Frontal cortex (tissue), 4 donors: ENCODE measurements at places on chromosomes 1 and 21. TPM values are rescaled to one million over a fixed set of nuclear protein-coding genes. Genes with fewer than 3 reads are reported as not detected.

GRCh38 chr1:100683448-100684349 is 35.8 kb upstream of the VCAM1 start:
- DNase-seq: no peak

- DNase-seq: no peak
Measured at GRCh38 chr1:53567851-53568250, 108.7 kb downstream of the DMRTB1 start.

GRCh38 chr1:162213281-162213912 is 143.9 kb downstream of the NOS1AP start:
- no peak for DNase-seq

DNA sequence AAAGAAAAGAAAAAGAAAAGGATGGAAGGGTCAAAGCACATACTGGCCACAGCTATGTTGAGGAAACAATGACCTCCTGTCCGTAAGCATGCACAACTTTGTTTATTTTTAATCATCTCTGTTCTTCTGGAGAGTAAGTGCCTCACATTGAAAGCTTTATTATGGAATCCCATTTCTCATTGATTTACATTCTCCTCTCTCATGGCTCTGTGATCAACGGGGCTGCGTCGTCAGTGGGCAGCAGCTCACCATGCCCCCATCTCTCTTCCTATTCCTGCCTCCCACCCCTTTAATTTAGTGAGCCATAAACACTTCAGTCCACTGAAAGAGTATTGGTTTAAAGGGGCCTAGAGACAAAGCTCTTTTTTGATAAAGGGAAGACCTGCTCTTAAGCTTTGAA is 98.9 kb downstream of the KAZN start:
- no peak for DNase-seq

DNA sequence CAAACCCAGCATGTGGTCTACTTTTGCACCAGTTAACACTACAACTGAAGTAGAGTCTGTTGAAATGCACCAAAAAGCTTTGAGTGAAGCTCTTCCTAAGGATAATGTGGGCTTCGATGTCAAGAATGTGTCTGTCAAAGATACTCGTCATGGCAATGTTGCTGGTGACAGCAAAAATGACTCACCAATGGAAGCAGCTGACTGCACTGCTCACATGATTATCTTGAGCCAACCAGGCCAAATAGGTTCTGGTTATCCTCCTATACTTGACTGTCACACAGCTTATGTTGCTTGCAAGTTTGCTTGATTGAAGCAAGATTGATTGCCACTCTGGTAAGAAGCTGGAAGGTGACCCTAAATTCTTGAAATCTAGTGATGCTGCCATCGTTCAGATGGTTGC is 85.2 kb downstream of the DENND1B start:
- DNase-seq: no peak

GRCh38 chr1:60118085-60118484 is 44.5 kb upstream of the C1orf87 start:
- no peak for DNase-seq

DNA sequence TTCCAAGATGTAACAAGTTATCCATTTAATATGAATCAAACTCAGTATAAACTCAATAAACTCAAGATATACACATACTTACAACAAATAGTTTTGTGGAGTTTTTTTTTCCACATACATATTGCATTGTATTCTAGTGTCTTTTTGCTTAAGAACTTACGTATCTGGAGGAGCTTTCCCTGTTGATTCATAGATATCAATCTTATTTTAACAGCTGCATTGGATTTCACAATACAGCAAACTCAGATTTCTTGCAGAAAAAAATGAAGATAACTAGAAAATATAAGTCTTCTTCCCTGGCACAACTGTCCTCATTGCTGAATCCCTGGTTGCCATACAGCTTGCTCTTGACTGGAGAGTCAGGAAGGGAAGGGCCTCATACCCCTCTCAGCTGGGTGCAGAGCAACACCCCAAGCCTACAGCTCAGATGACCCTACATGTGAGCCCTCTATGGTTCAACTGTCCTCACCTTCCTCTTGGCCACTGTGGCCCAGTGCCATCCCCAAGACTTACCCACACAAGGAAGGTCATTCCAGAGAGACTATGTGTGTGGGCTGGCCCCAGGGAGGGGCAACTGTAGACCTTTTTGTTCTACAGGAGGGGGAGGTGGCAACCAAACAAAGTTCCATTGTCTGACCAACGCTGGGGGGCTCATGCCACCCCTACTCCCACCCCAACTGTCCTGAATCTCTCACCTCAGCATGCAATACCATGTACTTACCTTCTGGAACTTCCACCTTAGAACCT is 1.7 kb downstream of the MPZ start:
- DNase-seq: no peak

DNA sequence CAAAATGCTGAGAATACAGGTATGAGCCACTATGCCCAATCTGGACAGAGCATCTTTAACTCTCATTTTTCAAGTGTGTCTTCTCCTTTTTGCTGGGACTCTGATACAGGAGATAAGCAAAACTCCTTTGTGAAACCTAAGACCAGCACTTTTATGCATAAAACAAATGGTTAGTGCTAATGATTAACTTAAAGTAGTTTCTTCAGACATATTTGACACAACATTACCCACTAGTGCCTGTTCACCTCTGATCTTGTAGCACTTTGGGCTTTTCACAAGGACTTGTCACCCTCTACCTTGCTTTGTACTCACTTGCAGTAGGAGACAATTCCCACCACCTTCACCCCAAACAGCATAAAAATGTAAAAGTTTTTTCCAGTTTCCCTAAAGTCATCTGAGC is 216.3 kb downstream of the RGS7 start:
- DNase-seq: no peak

- DNase-seq: no peak
Measured at GRCh38 chr1:170807432-170807831, 127.9 kb upstream of the MROH9 start.

DNA sequence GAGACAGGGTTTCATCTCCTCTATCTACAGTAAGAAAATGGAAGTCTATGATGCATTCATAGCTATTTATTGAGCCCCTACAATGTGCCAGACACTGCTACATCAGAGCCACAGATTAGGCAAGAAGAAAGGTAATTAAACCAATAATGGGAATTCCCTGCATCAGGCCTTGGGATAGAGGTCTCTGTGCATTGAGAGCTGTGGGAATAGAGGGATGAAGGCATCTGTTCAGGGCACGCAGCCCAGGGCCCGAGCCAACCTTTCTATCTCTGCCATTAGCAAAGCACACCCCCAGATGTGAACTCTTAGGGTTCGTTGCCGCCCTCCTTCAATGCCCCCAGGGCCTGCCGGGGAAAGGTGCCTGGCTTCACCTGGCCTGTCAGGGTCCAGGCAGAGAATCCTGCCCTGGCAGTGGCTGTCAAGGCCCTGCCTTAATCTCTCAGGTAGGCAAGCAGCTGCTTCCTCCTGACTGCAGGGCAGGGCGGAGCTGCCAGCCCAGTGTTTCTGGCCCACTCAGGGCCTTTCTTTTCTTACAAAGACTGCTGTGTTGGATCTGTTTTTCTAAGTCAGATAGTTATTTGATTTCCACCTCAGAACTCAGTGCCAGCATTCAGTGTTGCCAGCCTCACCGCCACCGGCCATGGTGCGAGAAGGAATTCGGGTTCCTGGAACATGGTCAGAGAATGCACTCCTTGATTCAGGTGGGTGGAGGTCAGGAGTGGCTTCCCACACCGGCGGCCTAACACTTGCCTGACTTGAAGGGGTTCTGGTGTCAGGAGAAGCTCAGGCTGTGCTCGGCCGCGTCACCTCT is 76.1 kb downstream of the PGM1 start:
- DNase-seq: no peak

DNA sequence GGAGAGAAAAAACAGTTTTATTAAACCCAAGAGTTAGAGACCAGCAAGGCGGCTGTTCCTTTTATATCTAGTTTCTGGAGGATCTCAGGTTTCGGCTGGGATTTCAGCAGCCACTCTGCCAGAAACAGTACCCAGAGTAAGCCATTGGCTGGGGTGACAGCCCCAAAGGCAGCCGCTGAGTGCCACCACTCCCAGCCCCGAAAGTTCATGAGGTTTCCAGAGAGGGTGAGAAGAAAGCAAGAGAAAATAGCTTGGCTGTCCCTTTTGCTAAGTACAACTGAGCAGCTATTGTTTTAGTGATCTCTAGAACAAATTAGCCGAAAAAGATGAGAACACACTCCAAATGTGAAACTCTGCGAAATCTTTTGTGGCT is 1.2 kb downstream of the SH3BGR start:
- no peak for DNase-seq

- no peak for DNase-seq
Measured at GRCh38 chr1:2617971-2618470, 14.8 kb downstream of the MMEL1 start.

GRCh38 chr1:40745176-40745575 is 38.4 kb upstream of the KCNQ4 start:
- DNase-seq: no peak

DNA sequence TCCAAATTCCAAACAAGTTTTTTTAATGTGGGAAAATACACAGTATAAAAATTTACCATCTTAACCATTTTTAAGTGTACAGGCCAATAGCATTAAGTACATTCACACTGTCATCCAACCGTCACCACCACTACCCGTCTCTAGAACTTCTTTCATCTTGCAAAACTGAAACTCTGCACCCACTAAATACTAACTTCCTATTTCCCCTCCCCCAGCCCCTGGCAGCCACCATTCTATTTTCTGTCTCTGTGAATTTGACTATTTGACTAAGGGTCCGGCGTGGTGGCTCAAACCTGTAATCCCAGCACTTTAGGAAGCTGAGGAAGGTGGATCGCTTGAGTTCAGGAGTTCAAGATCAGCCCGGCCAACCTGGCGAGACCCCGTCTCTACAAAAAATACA is 36.1 kb downstream of the CLSTN1 start:
- DNase-seq: no peak

DNA sequence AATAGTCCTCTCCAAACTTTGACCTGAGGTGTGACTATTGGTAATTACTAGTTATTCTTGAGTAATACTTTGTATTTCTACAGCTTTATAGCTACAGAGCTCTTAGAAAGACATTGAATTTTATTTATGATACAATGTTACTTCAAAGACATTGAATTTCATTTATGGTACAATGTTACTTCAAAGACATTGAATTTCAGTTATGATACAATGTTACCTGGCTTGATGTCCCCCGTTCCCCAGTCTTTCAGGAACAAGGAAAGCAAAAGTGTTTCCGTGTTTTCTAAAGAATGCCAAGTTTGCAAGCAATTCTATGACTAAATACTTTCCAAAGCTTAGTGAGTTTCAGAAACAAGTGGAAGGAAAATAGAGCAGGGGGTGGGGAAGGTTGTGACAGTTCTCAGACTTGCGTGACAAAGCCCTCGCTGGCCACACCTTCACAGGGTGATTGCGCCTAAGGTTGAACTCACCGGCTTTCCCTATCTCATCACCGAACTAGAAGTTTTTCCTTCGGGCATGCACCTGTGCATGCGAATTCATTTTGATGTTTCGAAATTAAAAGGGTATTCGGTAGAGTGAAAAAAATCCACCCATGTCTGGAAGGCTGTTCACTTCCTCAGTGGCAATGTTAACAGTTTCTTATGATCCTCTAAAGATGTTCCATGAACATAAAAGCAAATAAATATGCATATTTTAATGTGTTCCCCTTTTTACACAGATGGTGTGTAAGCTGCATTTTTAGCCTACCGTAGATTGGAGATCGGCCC is 909 bp upstream of the PAXBP1 start:
- peak; percentile 12 for DNase-seq

DNA sequence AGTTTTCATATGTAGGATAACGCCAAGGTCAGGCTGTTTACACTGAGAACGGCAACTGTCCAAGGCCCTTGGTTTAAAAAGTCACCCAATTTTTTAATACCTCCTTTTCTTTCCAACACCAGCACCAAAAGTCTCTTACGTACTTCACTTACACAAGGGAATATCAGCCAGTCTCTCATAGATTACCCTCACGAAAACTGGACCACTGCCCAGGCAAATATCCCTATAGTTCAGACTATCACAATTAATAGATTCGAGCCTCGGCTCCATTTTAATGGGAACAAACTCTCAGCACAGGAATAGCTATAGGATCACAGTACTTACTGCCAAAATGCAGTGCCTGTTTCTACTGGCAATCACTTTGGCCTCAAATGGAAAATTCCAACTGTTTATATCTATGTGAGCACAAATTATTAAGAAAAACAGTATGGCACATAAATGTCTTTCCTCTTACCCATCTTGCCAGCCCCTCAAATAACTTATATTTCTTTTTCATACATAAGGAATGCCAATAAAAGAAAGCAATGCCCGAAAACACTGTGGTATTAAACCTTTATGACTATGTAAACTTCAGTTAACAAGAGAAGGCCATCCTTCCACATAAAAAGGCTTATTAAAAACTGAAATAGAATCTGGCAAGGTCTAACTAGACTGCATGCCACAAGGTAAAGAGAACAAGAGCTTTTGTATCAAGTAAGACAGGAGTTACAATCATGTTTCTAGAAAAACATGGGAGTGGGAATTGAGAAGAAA is 97.8 kb downstream of the SLC45A1 start:
- DNase-seq: no peak

The ENAH gene
- 48.5 TPM for total RNA-seq

DNA sequence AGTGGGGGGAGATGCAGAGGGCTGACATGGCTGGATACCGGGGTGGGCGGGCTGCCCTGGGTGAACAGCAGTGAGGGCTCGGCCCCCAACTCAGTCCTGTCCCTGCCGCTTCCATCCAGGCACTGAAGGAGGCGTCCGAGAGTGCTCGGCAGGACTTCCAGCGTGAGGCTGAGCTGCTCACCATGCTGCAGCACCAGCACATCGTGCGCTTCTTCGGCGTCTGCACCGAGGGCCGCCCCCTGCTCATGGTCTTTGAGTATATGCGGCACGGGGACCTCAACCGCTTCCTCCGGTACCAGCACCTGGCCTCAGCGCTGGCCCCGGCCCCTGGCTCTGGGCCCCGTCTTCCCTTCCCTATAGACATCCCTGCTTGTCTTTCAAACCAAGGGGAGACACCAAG is 15.6 kb downstream of the NTRK1 start:
- no peak for DNase-seq

DNA sequence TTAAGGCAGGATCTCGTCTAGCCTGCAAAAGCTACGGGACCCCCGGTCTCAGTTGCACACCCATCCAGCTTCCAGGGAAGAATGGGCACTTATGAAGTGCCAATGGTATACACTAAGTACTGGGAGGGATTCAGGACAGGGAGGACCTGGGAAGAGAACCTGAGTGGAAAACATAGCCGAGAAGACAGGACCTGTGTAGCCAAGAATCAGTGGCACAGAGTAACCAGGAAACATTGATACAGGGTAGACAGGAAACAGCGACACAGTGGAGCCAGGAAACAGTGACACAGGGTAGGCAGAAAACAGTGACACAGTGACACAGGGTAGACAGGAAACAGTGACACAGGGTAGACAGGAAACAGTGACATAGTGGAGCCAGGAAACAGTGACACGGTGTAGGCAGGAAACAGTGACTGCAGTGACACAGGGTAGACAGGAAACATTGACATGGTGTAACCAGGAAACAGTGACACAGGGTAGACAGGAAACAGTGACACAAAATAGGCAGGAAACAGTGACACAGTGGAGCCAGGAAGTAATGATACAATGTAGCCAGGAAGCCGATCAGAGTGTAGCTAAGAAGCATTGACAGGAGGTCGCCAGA is 138.0 kb upstream of the ARHGEF16 start:
- no peak for DNase-seq
